ENCODE measurements at places on chromosomes 16 and 17. TPM values are rescaled to one million over a fixed set of nuclear protein-coding genes. Genes with fewer than 3 reads are reported as not detected.

Gene WFDC1
- polyA plus RNA-seq = 9.0 TPM

Gene EFCAB13
- 3.7 TPM for polyA plus RNA-seq

Gene KCNJ2
- 3.4 TPM for polyA plus RNA-seq

Gene MT3
- polyA plus RNA-seq = 363 TPM

Gene RNU2-1
- not detected for polyA plus RNA-seq

Gene FBXW10
- polyA plus RNA-seq = 0.51 TPM

Gene SLC5A11
- polyA plus RNA-seq = 0.22 TPM

Gene MFSD11
- polyA plus RNA-seq = 45.5 TPM

Gene KDM8
- 9.2 TPM for polyA plus RNA-seq

Gene ABCA5
- polyA plus RNA-seq = 36.0 TPM

Gene B9D1
- polyA plus RNA-seq = 29.8 TPM

Gene C17orf107
- polyA plus RNA-seq = 2.8 TPM

Gene PIP4K2B
- 198 TPM for polyA plus RNA-seq

Gene ARHGAP27
- 14.8 TPM for polyA plus RNA-seq

Gene SLC38A8
- polyA plus RNA-seq = 1.1 TPM

Gene SLC13A2
- 0.27 TPM for polyA plus RNA-seq

Gene RRAD
- polyA plus RNA-seq = 1.3 TPM

Gene TBC1D3
- not detected for polyA plus RNA-seq

Gene RCVRN
- not detected for polyA plus RNA-seq

Gene CCL7
- polyA plus RNA-seq = not detected

Gene PRKCB
- polyA plus RNA-seq = 108 TPM

Gene ADGRG3
- 0.22 TPM for polyA plus RNA-seq

Gene SNX20
- polyA plus RNA-seq = 0.62 TPM

Gene CBLN1
- 42.3 TPM for polyA plus RNA-seq

Gene CX3CL1
- polyA plus RNA-seq = 47.4 TPM

Gene MYOCD
- polyA plus RNA-seq = 0.40 TPM

Gene SPATA32
- polyA plus RNA-seq = not detected

Gene OR3A2
- polyA plus RNA-seq = 1.3 TPM

Gene CBX4
- 44.5 TPM for polyA plus RNA-seq

Measured in spinal cord (tissue), 10 donors.